ENCODE measurements at places on chromosomes 1 and 21. TPM values are rescaled to one million over a fixed set of nuclear protein-coding genes. Genes with fewer than 3 reads are reported as not detected.

OR6K3 gene
- total RNA-seq, result not detected

OR2W3 gene
- not detected for total RNA-seq

FCRL4 gene
- not detected for total RNA-seq

LRRC53 gene
- total RNA-seq, result not detected

B3GALT5 gene
- total RNA-seq, result 0.23 TPM

HHAT gene
- 2.2 TPM for total RNA-seq

SYCP1 gene
- total RNA-seq, result not detected

CEP85 gene
- 12.2 TPM for total RNA-seq

CIART gene
- 0.22 TPM for total RNA-seq
